DMS53 (cell line): ENCODE measurements at places on chromosomes 12 and 14.

DNA sequence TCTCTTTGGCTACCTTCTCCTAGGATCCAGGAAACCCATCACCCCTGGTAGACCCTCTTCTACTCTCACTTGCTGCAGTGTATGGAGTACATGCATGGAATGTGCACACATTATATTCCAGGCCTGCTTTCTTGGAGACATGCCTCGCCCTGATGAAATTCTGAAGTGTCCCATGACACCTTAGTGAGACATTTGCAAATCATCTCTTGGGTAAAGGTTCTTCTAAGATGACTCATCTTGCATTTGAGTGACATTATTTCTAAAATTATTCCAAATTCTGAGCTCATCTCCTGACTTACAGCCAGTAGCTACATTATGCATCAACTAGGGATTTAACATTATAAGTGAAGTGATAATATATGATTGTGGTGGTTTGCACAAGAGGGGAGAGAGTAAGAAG, 49.8 kb downstream of the SDR9C7 start:
- DNase-seq, result no peak

GRCh38 chr12:26614011-26614616, 218.9 kb downstream of the ITPR2 start:
- DNase-seq, result peak; percentile 55

DNA sequence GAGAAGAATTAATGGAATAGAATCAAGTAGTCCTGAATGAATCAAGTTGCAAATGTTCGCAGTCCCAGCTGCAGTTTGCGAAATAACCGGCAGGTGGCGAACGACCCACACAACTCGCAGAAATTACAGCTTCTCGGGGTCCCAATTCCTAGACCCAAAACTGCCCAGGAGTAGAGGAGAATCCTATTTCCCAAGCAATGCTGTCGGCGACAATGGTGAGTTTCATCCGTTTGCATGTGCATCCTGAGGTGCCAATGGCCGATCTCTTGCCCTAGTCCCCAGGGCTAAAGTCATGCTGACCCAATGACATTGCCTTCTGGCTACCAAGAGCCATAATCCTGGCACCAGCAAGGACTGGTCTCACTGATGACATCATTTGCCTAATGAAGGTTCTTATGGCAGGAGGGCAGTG, 8.5 kb upstream of the ASCL1 start:
- DNase-seq, result peak; percentile 92

DNA sequence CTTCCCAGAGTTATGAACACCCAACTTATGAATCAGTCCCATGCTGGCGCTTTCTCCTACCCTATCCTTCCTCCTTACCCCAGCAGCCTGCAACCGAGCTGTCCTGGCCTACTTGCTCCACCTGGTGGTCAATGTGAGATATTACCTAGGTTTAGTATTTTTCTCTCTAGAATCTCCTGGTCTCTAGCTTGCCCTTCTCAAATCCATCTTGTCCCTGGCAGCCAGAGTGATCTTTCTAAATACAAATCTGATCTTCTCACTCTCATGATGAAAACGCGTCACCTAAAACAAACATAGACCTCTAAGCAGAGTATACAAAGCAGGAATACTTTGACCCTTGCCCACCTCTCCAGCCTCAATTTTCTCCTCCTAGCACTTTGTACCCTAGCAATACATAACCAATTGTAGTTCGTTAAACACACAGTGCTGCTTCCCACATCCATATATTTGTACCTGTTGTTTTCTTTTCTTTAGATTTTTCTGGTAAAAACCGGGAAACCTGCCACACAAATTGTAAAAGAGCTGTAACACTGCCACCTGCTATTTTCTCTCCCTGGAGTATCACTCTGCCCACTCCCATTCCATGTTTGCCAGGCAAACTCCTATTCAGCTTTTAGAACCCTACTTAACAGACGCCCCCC, 20.0 kb upstream of the TCP11L2 start:
- peak; percentile 90 for DNase-seq
